Hematopoietic multipotent progenitor cell treated with erythropoietin and hydrocortisone succinate and interleukin-3 and kit ligand, for 17 days (in vitro differentiated cells): ENCODE measurements at places on chromosomes 6 and 20.

DNA sequence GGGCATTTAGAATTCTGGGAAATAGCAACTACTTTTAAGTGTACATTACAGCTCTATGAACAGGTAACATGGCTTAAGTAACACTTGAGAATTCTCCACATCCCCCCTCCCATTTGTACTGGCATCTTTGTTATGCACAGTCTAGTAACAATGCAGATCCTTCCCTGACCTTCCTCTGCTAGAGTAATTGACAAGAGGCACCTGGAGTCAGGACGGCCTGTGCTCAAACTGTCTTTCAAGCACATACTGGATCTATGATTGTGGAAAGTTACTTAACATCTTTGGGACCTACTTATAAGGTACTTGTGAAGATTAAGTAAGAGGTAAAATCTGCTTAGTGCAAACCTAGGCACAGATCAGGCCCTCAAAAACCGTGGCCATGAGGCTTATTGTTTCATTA lies 21.9 kb upstream of the GSTA3 start:
- DNase-seq: no peak

- no peak for DNase-seq
These were observed 117.4 kb downstream of the TBC1D32 start for GRCh38 chr6:121216928-121217327.

- DNase-seq: no peak
These were observed 44.8 kb upstream of the SLC17A4 start for GRCh38 chr6:25709761-25710160.

DNA sequence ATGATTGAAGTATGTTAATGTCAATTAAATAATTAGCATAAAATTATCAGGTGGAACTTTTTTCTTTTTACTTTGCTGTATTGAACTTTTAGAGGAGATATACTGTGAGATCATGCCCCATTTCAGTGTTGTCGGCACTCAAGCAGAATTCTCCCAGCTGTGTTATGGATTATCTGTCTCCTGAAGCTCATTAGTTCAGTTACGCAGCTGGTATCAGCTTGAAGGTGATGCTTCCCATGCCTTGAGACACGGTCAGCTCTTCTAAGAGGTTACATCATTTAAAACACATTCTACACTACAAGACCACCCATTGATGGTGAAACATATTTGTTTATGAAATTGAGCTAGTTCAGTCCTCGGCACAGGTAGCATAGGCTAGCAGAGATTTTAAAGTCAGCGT lies 68.9 kb upstream of the PHACTR2 start:
- no peak for DNase-seq

- DNase-seq: no peak
These were observed 12.8 kb upstream of the KHDRBS2 start for GRCh38 chr6:62298745-62299392.

DNA sequence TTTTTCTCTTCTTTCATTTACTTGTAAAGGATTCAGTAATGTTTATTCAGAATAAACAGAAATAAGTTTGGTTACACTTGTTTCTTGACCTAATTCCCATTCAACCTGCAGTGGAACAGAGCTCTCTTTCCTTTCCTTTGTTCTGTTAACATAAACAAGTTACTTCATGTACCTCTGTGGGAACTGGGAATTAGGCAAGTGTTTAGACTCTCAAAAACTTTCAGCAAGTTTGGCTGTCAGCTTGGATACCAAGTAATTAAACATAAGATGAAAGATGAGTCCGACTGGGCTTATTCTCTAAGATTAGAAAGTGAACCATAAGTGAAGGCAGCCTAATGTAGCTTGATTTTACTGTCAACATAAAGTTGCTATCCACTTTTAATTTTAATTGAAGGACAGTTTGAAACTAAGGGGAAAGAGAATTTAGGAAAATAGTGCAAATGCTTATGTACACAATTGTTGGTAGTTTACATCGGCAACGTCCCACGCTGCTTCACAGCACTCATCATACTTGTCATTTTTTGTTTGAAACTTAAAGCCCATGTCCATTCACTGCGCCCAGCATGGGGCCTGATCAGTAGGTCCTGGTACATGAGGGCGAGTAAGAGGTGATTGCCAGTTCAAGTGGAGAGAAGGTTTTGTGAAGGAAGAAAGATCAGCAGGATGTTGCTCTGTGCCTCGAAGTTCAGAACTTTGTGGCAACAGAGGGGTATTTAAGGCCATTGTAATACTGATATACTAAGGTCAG lies 113.0 kb downstream of the PLEKHG1 start:
- DNase-seq: no peak

GRCh38 chr20:33846291-33846935 lies 35.3 kb downstream of the CHMP4B start:
- no peak for DNase-seq

DNA sequence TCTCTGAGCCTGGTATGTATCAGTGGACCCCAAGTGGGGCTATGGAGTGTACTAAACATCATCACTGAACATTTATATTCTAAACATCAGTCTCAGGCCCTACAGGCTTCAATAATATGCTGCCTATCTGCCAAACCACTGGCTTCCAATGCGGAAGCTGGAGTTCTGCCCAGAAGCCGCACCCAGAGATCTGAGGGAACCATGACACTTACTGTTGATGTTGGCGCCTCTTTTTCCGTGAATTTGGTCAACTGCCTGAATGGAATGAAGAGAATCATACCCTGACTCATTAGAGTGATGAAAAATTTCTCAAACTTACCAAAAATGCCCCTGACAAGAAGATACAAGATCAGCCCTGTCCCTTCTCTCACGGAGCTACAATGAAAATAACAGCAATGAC lies 66.2 kb downstream of the SLC22A23 start:
- peak; percentile 90 for DNase-seq
